ENCODE measurements at places on chromosomes 13 and 19.

GRCh38 chr13:46520166-46520565, 32.8 kb upstream of the LRCH1 start:
- DNase-seq: no peak

DNA sequence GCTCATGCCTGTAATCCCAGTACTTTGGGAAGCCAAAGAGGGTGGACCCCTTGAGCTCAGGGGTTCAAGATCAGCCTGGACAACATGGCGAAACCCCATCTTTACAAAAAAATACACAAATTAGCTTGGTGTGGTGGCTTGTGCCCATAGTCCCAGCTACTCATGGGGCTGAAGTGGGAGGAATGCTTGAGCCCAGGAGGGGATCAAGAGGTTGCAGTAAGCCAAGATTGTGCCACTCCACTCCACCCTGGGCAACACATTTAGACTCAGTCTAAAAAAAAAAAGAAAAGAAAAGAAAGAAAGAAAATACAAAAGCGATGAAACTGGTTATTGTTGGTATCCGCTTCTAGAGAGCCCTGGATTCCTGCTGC, 597.4 kb downstream of the UQCRFS1 start:
- DNase-seq: no peak

DNA sequence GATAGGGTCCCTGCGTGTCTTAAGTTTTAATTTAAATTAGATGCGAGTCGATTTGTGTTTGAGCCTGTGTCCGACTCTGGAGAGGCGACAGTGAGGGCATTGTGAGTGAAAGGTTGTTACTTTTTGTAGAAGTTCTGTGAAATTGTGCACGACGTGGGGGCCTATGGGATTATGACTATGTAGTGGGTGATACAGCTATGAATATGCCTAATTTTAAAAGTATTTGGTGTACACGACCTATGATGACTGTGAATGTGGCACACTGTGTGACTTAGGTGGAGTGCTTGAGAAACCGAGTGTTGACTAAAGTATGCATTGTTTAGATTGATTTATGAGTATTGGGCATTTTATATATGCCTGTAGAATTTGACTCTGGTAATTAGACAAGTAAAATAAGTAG, 646 bp downstream of the ZNF567 start:
- DNase-seq: no peak

DNA sequence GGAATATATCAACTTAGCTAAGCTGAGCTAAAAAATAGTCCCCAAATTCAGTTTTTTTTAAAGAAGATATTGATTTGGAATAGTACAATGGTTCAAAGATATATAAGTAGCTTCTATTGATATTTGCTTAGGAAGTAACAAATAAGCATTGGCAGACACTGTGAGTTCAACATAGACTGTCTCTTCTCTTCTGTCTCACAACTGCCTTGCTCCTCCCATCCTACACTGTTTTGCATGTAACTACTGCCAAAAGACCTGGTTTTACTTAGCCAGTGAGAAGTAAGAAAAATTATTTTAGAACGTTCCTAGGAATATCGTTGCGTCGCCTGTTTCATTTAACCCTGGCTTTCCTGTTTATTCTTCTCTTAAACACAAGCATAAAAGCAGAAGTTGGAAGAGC, 859.0 kb upstream of the SPRY2 start:
- DNase-seq: no peak

GRCh38 chr19:28966737-28967399, 246.1 kb downstream of the UQCRFS1 start:
- no peak for DNase-seq

All from SK-N-MC (cell line).